ENCODE measurements at places on chromosomes 5 and 9.

DNA sequence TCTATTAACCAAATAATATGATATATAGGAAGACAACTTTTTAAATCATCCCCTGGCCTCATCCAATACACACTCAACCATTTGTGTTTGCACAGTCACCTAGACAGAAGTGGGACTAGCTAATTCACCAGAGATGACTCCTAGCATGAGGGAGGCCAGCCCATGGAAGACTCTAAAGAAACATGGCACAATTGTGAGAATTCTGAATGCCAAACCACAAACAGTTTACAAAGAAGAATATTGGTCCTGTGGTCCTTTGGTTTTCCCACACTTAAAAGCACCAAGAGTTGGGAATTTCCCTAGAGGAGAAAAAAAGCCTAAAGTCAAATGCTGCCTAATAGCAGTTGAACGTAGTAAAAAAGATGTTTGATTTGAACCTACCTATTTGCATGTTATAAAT, 609.9 kb downstream of the ACTL7B start:
- DNase-seq: no peak

GRCh38 chr5:11715461-11716196, 188.6 kb downstream of the CTNND2 start:
- no peak for DNase-seq

- no peak for DNase-seq
These were observed 10.2 kb downstream of the OR2V1 start for GRCh38 chr5:181120761-181121160.

DNA sequence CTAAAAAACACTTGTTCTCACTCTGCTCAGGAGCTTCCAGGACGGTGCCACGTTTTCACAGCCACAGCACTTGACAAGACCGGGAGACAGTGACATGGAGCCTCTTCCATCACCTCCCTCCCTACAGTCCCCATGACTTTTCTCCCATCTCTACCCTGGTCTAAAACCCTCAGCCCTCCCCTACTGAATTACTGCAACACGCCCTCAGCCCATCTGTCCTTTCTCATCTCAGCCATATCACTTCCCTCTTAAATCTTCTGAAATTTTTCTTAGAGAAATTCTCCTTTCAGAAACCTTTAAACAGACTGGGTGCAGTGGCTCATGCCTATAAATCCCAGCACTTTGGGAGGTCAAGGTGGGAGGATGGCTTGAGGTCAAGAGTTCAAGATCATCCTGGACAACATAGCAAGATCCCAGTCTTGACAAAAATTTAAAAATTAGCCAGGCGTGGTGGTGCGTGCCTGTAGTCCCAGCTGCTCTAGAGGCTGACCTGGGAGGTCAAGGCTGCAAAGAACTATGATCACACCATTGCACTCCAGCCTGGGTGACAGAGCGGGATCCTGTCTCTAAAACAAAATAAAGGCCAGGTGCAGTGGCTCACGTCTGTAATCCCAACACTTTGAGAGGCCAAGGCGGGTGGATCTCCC, 125.8 kb downstream of the MYO10 start:
- DNase-seq: no peak

- no peak for DNase-seq
These were observed 344.9 kb downstream of the CDK5RAP2 start for GRCh38 chr9:120235081-120235480.

DNA sequence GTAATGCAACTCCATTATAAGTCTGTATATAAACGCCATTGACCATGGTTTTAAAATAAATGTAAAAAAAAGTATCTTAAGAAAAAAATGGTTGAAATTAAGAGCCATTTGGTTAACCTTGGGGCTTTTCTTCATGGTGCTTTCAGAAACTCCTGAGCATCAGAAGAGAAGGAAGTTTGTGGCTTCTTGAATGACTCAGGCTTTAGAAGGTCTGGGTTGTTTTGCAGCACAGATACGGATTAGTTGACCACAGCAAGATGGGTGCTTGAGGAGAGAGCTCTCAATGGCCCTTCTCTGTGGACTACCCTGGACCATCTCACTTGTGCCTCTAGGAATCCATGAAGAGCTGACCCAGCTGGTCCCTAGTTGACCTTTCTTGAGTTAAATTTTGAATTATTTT, 189.5 kb downstream of the TMEM38B start:
- no peak for DNase-seq

DNA sequence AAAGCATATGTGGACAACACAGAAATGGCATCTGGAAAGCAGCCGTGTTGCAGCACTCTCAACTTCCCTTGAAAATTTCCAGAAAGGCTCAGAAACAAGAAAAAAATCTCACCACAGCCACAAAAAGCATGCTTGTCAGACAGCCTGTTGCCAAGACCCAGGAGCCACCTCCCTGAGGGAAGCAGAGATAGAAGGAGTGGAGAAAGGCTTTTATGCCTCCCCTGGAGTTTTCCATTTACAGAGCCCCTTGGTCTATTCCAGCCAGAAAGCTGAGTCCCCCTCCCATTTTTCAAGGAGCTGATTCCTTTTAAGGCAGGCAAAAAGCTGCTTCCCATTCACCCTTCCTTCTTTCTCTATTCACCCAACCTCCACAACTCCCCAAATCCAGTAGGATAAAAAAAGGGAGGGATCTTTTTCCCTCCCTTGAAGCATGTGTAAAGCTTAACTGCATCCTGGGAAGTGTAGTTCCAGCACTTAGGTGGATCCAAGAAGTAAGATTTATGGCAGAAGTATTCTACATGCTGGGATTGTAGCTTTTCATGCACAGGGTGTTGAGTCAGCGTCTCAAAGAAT, 37.1 kb upstream of the PALM2AKAP2 start:
- no peak for DNase-seq

GRCh38 chr5:138946241-138946623, 71.1 kb upstream of the LRRTM2 start:
- no peak for DNase-seq

DNA sequence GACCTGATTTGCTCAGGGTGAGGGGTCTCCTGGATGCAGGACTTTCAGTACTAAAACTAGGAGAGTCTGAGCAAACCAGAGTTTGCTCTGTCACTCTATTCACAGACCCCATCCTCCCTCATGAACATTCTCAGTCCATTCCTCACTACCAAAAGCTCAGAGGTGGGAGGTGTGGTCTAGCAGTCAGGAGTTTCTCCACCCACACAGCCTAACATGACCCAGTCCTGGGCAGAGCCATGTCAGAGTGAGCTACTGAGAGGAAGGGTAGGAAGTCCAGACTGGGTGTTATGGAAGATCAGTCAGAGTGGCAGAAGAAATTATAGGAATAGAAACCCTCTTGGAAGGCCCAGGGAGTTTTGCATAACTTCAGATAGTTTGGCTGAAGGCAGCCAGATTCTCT, 113.3 kb upstream of the GRAMD2B start:
- DNase-seq: no peak
